ENCODE measurements at places on chromosomes 5 and 9.

GRCh38 chr9:75131700-75132099 lies 43.4 kb downstream of the OSTF1 start:
- no peak for DNase-seq

- peak; percentile 64 for DNase-seq
These were observed 74.6 kb downstream of the NPR3 start for GRCh38 chr5:32785611-32786254.

DNA sequence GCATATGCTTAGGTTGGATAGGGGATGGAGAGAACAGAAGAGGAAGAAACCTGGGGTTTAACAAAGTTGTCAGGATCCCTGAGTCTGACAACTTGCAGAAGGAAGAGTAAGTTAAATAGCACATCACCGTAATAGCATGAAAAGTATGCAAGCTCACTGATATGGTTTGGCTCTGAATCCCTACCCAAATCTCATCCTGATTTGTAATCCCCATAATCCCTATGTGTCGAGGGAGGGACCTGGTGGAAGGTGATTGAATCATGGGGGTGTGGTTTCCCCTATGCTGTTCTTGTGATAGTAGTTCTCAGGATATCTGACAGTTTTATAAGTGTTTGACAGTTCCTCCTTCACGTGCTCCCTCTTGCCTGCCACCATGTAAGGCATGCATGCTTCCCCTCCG lies 193.3 kb downstream of the PSAT1 start:
- DNase-seq: no peak

DNA sequence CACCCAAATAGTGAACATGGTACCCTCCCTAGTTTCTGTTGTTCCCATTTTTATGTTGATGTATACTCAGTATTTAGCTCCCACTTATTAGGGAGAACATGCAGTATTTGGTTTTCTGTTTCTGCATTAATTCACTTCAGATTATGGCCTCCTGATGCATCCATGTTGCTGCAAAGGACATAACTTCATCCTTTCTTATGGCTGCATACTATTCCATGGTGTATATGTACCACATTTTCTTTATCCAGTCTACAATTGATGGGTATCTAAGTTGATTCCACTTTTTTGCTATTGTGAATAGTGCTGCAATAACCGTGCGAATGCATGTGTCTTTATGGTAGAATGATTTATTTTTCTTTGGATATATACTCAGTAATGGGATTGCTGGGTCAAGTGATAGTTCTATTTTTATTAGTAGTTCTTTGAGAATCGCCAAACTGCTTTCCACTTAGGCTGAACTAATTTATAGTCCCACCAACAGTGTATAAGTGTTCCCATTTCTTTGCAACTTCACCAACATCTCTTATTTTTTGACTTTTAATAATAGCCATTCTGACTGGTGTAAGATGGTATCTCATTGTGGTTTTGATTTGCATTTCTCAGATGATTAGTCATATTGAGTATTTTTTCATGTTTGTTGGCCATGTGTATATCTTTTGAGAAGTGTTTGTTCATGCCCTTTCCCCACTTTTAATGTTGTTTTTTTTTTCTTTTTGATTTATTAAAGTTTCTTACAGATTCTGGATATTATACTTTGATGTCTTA lies 79.6 kb downstream of the SMIM15 start:
- DNase-seq: no peak

DNA sequence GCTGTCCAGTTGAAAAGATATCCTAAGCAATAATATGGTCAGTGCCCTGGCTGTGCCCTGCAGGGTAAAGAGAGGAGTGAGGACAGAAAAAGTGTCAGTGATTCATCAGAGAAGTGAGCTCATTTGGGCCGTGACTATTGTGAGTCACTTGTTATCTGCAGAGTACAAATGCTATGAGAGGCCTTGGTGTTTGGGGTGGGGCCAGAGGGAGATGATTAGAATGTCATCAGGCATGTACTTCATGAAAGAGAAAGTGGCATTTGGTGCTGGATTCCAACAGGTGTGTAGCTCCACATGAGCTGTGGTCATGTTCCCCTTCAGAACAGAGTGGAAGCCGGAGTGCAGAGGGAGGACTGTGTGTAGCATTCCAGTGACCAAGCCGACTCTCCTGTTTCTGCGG lies 174.1 kb downstream of the KDM4C start:
- peak; percentile 32 for DNase-seq

GRCh38 chr9:133050142-133050541 lies 11.6 kb upstream of the CEL start:
- DNase-seq: no peak

DNA sequence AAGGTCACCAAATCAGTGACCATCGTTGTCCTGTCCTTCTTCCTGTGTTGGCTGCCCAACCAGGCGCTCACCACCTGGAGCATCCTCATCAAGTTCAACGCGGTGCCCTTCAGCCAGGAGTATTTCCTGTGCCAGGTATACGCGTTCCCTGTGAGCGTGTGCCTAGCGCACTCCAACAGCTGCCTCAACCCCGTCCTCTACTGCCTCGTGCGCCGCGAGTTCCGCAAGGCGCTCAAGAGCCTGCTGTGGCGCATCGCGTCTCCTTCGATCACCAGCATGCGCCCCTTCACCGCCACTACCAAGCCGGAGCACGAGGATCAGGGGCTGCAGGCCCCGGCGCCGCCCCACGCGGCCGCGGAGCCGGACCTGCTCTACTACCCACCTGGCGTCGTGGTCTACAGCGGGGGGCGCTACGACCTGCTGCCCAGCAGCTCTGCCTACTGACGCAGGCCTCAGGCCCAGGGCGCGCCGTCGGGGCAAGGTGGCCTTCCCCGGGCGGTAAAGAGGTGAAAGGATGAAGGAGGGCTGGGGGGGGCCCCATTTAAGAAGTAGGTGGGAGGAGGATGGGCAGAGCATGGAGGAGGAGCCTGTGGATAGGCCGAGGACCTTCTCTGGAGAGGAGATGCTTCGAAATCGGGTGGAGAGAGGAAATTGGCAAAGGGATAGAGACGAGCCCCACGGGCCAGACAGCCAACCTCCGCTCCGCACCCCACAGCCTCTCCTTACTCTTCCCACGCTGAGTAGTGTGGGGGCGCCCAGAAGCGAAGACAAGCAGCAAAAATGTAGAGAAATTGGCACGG lies 1.7 kb downstream of the RXFP3 start:
- DNase-seq: no peak

- DNase-seq: no peak
These were observed 129.7 kb upstream of the PDE4D start for GRCh38 chr5:60023255-60023654.

DNA sequence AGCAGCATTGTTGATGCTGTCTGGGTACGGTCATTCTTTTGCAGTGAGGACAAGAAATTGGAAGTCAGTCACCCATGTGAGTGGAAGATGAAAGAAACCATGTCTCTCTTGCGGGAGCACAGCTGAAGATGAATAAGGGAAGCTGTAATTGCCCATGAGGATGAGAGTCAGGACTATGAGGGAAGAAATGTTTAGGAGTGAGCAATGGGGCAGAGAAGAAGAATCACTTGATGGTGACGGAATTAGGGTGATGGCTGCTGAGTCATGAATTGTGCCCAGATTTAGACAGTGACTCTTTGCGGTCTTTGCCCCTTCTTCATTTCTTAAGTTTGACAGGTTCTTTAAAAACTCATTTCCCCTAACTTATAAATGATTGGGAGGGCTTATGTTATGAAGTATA lies 183.3 kb downstream of the MAST4 start:
- DNase-seq: no peak

- DNase-seq: no peak
These were observed 89.0 kb downstream of the NLN start for GRCh38 chr5:65811004-65811403.

DNA sequence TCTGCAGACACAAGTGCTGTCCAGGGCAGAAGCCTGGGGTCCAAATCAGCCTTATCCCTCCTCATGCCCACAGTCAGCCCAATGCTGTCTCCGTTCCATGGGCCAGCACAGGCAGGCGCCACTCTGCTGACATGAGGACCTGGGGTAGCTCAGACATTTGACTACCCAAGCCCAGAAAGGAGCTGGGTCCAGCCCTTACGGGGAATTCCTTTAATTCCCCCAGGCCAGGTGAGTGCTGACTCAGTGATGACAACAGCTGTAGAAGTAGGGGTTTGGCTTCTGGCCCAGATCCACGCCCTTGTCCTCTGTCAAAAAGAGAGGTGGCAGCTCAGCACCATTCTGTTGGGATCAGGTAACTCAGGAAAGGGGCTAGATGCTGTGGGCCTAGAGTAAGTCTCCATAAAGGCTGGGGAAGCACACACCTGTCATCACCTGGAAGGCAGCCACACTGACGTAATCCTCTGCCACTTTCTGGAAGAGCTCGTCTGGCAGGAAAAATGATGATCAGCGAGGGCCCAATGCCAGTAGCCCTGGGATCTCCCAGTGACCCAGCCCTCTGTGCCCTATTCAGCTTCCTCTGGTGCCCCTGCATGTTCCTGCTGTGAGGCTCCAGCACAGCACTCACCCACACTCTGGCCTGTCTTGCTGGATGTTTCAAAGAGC lies 1.9 kb downstream of the RAB24 start:
- no peak for DNase-seq

DNA sequence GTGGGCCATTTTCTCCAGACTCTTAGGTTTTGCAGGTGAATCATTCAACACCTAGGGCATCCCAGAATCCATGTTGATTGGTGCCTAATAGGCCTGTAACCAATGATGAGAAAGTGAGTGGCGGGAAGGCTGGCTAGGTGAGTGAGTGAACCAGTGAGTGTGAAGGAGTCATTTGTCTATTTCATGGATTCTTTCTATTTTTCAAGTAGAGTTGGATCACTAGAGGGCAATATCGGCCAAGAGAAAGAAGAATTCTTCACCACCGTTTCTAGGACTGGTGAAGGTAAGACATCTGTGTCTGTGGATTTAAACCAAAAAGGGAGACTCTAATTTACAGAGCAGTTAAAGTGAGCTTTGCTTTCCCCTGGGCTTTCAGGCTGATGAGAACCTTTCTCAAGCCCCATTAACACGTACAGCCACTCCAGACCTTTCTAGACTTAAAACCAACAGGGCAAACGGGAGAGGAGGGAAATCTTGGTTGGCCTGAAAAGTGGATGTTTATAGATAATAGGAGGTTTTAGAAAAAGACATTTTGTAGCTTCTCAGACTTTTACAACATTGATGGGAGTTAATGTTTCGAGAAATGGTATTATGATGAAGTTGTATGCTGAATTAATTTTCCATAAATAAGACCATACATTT lies 114.3 kb upstream of the IL12B start:
- DNase-seq: peak; percentile 61

- no peak for DNase-seq
These were observed 84.2 kb downstream of the YIPF5 start for GRCh38 chr5:144086295-144086694.

DNA sequence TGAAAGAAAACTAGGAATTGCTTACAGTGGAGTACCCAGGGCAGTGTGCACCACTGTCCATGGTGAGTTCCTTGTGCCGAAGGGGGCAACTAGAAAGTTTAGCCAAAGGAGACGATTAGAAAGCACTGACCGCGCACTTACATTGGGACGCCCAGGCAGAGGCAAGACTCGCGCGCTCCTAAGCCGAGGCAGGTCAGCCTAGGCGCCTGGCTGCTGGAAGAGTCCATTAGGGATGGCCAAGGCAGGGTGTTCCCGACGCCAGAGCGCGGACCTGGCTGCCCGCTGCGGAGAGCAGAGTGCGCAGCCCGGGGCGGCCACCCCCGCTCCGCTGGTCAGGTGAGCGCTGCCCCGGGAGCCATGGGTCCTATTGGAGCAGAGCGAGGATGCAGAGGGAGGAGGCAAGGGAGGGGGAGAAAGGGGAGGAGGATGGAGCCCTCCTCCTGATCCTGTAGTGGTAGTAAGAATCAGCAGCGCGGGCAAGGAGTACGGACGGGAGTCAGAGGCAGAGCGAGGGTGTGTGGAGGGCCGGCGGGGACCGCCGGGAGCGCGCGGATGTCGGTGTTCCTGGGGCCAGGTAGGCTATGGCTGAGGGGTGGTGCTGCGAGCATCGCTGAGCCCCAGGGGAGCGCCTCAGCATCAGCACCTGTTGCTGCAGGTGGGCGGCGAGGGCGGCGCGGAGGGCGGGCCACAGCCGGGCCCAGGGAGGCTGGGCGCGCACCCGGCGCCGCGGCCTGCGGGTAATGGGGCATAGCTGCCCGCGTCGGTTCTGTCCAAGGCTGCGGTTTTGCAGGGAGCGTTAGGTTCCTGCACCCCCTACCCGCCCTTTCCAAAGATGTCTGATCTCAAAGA lies at the start of gene ADGRV1:
ADGRV1 (plus strand) TSS at position 454 of the 849 bp plus-strand sequence; CDS start at position 553, 99 bp downstream.
- peak; percentile 90 for DNase-seq

DNA sequence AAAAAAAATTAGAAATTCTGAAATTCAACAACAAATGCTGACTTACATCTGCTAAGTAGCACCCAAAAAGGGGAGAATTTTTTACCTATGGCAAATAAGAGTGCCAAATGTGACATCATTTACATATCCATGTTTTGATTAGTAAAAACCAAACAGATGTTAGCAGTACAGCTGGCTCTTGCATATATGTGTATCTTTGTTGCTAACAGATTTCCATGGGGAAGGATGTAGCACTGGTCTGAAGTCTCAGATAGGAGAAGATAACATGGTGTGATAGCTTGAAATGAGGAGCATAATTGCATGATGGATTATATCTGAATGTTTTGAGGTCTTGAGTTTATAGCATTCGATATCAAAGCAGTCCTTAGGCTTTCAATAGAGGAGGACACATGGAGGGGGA lies 17.5 kb downstream of the PIK3R1 start:
- no peak for DNase-seq

DNA sequence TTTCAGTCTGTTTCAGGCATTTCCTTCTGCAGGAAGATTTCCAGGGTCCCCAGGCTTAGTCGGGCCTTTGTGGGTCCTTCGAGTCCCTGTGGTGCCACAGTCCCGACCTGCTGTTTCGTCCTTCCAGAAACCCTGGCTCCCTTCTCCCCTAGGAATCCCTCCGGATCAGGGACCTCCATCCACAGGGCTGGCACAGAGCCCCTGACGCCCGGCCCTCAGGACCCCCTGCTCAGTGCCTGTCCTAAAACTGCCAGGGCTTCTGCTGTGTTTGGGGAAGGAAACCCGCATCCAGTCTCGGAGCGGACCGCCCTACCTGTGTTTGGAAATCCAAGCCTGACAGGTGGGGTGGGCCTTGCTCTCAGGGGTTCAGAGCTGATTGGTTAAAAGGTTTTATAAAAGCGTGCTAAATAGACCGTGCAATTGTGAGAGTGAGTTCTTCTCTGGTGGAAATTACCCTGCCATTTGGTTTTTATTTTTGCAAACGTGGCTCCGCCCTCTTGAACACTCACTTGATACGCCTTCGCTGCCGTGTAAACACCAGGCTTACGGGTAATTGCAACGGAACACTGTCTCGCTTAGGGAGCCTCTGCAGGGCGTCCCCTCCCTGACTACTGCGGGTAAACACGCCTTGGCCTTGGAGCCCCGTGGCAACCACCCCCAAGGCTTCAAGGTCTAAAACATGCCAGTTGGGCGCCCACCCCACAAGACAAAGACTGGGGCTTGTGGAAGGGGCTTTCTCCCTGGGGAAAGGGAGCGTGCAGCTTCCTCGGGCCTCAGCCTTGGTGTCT lies 121.2 kb downstream of the PHF2 start:
- DNase-seq: no peak

DNA sequence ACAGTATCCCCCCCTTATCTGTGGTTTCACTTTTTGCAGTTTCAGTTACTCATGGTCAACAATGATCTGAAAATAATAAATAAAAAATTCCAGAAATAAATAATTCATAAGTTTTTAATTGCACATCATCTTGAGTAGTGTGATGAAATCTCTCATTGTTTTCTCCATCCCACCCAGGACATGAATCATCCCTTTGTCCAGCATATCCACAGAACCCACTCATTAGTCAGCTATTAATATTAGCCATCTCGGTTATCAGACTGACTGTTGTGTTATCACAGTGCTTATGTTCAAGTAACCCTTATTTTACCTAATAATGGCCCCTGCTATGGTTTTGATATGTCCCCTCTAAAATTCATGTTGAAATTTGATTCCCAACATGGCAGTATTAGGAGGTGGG lies 40.7 kb downstream of the FAM114A2 start:
- DNase-seq: no peak
